ENCODE measurements at places on chromosomes 4 and X.

DNA sequence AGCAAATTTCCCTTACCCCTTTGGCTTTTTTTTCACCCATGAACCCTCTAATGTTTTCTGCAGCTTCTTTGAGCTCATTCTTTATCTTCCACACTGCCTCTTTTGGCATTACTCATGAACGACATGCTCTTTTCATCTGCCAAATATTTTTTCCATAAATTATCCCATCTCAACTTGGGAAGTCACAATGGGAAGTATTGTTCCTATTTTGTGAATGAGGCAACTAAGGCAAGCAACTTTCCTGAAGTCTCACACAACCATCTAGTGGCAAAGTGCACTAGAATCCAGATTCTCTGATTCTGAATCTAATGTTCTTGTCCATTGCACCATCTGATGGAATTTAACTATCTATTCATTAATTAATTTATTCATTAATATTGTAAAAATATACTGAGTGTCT, 625 bp downstream of the RTL9 start:
- DNase-seq = no peak

- no peak for DNase-seq
These were observed 76.6 kb downstream of the ZNF182 start for GRCh38 chrX:47927212-47927611.

DNA sequence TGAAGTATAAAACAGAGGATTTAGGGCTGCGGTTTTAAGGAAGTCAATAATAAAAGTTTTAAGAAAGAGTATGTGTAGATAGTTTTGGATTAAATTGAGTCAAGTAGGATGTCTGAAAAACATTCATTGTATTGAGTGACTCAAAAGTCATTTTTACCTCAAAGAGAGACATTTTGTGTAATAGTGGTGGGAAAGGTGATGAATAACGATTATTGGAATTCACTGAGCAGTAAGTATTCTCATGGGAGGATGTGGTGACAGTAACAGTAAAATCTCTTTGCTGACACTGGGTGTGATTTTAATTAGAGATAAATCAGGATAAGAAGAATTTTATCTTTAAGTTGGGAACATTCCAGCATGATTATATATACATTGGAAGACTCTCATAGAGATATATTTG, 233.6 kb downstream of the PDHA2 start:
- no peak for DNase-seq

DNA sequence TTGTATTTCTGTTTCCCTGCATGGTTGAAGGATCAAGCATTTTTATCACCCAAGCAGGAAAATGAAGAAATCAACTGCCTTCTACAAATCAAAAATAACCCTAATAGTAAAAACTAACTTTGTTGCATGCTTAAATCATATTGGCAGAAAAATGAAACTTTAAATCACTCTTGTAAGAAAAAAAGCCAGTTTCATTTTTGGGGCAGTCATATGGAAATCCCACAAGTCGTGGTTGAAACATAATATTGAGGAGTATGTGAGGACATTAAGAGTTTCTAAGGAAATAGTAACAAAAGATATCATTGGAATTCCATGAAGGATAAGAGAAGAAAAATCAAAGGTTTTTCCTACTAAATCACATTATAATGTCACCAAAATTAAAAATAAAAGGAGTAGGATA, 8.4 kb downstream of the TEC start:
- no peak for DNase-seq

DNA sequence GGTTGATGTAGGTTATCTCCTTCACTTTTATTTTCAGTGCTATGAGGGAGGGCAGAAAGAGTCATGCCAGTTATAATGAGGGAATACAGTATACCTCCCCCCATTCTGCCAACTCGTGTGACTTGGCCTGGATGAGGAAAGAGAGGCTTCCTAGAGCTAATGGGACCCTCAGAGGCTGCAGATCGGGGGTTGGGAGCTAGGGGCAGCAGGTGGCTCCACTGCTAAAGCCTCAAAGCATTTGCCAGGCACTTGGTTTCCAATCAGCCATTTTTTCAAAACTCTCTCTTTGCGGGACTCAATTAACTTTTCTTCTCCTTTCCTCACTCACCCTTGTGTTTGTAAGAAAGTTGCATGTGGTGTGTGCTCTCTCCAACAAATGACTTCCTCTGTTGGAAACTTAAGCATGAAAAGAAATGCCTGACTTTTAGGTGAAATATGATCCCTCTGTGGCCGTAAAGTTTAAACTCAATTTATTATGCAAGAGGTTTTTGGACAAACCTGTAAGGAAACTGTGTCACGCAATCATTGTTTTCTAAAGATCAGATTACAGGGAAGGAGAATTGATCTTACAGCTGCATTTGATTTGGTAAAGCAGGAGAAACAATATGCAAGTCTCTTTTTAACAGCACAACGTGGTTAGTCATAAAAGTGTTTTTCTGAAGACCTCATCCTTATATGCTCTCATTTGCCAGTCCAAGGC, 7.0 kb downstream of the SFRP2 start:
- no peak for DNase-seq

DNA sequence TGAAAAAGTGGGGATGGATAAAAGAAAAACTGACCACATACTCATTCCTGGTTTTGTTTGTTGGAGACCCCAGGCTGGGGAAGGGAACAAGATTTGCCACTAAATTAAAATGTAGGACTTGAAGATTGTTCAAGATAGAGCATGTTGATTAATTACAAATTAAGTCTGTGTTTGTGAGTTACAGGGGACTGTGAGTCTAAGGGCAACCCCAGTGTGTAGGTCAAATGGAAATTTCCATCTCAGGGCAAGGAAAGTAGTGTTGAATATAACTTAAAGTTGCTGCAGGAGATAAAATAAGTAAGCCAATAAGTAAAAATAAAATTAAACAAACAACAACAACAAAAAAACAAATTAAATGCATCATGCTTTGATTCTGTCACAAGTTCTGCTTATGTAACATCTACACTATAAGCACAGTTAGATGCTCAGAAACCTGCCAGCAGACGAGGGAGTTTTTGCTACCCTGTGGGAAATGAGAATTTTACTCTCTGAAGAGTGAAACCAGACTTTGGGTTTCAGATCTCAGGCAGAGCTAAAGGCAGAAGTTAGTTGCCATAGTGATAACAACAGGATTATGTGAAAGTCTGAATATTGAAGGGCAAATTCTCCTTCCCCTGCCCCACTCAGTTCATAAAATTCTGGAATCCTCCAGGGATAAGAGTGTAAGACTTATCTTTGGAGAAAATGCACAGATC, 352.3 kb downstream of the GRXCR1 start:
- no peak for DNase-seq

DNA sequence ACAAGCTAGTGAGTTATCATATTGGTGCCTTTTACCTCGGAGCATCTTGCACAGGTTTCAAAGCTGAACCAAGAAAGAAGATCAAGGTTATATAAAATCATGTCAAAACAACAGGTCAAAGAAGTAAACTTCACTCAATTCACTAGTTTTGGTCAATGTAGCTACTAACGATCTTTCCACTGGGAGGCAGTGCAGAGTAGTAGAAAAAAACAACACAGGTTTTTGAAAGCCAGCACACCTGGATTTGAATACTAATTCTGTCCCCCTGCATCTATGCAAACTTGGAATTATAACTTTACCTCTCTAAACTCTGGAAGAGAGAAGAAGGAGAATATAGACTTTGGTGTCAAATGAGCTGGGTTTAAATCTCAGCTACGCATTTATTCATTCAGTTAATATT, 266.1 kb downstream of the GRIA3 start:
- DNase-seq = no peak

GRCh38 chr4:110540581-110540980, 64.6 kb downstream of the ENPEP start:
- no peak for DNase-seq

- no peak for DNase-seq
These were observed 94.6 kb upstream of the RPS6KA3 start for GRCh38 chrX:20361081-20361889.

DNA sequence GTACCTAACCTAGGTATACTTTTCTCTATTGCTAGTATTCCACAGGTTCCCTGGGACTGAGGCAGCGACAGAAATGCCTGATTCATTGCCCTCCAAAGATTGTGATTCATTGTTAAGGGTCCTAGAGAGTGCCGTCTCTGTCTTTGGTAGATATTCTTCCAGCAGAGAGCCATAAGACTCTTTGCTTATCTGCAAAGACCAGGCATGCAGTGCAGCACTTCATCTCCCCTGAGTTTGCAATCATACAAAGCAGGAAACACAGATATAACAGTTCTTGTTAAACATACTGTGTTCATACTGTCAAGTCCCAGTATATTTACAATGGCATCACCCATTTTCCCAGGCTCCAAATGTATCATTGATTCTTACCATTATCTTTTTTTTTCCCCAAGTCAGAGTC, 47.7 kb downstream of the KLF8 start:
- no peak for DNase-seq

Measured in NCI-H2171 (cell line).